ENCODE measurements at places on chromosomes 12 and 14.

- DNase-seq = no peak
Observed at GRCh38 chr12:123983822-123984485, 10.9 kb downstream of the ZNF664 start.

DNA sequence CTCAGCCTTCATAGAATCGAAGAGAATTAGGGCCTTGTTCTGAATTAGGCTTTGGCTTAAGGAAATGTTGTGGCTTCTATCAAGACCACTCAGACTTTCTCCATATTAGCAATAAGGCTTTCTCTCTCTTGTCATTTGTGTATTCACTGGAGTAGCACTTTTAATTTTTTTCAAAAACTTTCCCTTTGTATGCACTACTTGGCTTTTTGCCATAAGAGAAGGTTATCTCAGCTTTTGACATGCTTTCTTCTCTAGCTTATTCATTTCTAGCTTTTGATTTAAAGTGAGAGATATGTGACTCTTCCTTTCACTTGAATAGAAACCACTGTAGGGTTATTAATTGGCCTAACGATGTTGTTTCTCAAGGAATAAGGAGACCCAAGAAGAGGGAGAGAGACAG, 244.2 kb downstream of the GPHN start:
- no peak for DNase-seq

DNA sequence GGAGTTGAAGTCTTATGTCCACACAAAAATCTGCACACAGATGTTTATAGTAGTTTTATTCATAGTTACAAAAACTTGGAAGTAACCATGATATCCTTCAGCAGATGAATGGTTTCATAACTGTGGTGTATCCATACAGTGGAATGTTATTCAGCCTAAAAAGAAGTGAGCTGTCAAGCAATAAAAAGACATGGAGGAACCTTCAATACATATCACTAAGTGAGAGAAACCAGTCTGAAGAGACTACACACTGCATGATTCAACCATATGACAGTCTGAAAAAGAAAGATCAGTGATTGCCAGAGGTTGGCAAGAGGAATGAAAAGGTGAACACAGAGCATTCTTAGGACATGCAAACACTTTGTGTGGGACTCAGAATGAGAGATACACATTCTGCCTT, 18.6 kb upstream of the IFNG start:
- no peak for DNase-seq

DNA sequence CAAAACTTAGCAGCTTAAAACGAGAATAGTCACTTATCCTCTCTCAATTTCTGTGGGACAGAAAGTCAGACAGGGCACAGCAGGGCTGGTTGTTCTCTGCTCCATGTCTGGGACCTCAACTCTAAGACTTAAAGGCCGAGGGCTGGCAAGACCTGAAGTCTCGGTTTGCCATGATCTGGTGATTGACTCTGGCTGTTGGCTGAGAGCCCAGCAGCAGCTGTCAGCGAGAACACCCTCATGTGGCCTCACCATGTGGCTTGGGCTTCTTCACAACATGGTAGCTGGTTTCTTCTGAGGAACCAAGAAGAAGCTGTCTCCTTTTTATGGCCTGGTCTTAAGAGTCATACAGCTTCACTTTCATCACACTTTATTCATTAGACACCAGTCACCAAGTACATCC, 1.7 kb upstream of the VASH1 start:
- no peak for DNase-seq

DNA sequence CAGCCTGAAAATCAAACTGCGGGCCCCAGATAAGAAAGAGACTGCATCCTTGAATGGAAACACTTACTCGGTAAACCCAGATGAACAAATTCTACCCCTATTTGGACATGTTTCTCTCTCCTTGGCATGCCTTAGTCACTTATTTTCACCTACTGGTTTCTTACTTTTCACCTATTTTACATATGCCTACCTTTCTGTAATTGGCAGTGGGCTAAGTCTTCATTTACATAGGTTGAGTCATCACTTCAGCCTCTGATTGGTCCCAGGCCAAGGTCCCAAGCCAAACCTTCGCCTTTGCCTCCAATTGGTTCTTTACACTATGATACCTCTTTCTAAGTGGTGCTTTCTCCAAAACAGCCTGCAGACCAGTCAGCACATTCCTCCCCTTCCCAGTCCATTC, 111.3 kb downstream of the DYRK2 start:
- DNase-seq = no peak

DNA sequence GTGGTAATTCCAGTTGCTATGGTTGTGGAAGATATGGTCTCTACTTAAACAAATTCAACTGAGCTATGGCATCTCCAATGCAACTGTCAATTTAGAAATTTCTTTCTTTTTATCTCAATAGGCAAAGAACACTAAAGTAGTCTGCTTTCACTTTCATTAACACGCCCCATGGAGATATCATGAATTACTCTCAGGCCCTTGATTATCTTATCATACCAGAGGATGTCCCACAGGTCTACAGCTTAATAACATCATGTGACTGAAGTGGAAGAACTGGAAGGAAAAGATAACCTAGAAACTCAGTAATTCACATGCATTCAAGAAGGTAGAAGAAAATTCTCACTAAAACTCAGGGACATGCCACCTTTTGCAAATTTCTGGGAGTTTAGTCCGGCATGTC, 114.3 kb downstream of the FLRT2 start:
- DNase-seq = no peak

DNA sequence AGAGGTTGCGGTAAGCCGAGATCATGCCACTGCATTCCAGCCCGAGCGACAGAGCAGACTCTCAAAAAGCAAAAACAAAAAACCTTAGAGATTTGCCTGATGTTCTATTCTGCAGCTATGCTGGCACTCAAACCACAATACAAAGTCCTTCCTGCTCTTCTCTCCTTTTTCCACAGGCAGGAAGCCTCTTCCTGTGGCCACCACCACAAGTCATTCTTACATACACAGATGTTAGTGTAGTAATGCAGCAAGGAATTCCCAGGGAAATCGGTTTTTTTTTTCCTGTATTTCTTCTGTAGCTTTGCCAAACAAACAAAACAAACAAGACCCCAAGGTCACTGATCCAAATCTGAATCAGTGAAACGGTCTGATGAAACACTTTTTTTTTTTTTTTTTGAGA, 104.3 kb downstream of the FIGNL2 start:
- DNase-seq = no peak

DNA sequence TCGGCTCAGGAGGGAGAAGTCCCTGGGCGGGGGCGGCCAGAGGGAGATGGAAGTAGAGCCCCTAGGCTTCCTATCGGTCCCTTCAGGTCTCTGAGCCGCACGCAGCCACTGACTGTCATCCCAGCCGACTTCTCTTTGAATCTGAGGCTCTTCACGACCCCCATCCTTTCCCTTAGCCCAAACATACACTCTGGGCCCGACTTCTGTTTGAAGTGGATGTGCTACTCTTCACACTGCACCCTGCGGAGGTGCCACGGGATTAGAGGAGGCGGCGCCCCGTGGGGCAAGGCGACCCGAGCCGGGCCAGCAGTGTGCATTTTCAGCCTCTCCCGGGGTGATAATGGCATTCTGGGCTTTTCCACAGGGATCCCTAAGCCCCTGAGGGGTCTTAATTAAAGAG, 6.0 kb upstream of the DACT1 start:
- no peak for DNase-seq

DNA sequence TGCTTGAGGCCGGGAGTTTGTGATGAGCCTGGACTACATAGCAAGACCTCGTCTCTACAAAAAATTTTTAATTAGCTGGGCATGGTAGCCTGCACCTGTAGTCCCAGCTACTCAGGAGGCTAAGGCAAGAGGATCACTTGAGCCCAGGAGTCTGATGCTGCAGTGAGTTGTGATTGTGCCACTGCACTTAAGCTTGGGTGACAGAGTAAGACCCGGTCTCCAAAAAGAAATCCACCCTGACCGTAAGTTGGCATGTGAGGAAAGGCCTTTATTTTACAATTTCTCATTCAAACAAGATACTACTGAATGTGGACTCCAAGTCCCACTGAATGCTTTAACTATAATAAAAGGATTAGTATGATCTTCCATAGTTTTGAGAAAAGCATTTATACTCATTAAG, 27.3 kb downstream of the PSMA6 start:
- DNase-seq = no peak

GRCh38 chr12:7835766-7836165, 36.9 kb downstream of the SLC2A14 start:
- no peak for DNase-seq

DNA sequence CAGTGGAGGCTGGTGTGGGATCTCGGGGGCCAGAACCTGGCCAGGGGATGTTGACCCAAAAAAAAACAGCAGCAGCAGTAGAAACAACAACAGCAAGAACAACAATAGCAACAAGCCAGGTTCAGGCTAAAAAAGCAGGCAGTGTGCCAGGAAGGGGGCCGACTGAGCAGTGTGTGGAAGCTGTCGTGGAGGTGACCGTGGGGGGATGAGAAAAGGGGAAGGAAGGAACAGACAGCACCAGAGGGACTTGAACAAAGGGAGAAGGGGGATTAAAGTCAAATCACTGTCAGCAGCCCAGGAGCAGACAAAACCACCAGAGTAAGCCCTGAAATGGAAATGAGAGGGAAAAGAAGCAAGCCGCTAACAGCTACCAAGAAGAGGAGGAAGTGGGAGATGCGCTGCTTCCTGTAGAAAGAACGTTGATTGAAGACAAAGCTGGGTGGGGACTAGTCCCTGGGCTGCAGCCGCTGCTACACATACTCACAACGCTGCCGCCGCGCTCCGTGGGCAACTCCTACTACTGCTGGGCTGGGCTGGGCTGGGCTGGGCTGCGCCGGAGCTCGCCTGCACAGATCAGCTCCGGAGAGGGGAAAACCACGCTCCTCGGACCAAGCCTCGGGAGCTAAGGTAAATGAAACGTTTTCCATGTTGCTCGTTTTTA, at the start of gene GNG2:
Gene GNG2 (plus strand): TSS at position 449 of the 661 bp plus-strand sequence. CDS start 90,067 bp downstream, outside the sequence.
- DNase-seq = peak; percentile 49

- DNase-seq = no peak
Observed at GRCh38 chr14:80996049-80996901, 40.9 kb downstream of the TSHR start.

DNA sequence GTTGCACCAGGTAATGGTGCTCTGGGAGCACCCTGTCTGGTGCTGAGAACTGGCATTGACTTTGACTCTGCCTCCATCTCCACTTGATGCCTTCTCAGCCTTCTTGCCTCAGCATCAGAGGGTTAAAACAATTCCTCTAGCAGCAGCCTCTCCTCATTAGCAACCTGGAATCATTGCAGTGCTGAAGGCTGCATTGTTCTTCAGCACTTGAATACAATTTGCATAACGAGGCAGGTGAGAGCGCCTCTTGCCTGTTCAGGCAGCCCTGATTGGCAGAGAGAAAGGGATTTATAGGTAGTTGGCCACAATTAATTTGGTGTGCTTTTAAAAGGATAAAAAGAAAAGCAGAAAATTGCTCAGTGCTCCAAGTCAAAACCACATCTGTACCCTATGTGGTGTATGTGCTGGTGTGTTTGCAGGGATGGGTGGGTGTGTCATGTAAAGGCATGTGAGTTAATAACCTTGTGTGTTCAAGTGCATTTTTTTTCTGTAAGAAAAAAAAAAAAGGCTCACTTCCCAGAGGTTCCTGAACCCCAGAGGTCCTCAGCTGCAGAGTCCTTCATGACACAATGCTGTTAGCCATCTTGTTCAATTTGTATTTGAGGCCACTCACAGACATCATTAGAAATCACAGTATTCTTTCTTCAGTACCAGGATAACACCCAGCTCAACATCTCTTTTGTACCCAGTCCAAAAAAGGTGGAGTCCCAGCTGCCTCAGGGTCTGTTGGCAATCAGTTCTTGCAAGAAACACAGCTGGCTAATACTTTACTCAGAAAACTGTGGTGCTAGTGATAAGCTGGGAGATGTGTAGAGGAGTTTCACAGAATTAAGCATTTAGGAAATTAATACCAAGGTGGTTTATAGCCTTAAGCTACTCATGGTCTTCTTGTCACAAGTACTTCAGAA, 385.6 kb downstream of the GRIN2B start:
- DNase-seq = no peak

DNA sequence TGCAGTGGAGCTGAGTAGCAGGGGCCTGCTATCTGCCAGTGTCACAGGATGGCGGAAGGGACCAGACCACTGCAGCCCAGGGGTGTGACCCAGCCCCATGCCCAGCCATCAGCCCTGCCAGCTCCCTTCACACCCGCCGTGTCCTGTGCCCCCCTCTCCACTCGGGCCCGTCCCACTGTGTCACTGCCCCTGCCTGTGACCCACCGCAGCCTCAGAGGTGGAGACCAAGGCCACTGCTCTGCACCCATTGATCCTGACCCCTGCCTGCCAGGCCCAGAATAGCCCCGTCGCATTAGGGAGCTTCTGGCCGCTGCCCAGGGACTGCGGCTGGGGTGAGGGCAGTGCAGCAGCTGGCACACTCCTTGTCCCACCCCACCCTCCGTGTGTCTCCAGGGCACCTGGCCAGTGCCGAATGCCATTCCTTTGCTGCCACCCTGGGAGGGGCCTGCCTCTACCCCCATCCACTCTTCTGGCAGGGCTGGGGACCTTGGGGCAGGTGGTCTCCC, 2.1 kb upstream of the CRIP2 start:
- DNase-seq = no peak

GRCh38 chr12:92030618-92031017, 115.0 kb downstream of the BTG1 start:
- DNase-seq = no peak

DNA sequence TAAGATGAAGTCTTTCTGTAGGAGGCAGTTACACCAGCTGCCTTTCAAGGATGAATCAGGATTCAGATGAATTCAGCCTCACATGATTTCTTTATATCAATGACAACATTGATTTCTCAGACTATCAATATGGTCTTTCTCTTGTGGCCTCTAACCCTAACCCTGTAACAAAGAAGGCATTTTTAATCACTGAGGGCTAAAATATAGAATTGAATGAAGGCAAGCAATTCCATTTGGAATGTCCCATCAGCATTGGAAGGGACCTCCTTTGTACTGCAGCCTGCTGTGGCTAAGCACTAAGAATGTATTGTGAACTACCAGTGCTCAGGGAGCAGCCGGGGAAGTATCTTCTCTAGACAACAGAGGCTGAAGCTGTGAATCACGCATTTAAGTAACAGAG, 90.6 kb upstream of the FRMD6 start:
- DNase-seq = no peak

DNA sequence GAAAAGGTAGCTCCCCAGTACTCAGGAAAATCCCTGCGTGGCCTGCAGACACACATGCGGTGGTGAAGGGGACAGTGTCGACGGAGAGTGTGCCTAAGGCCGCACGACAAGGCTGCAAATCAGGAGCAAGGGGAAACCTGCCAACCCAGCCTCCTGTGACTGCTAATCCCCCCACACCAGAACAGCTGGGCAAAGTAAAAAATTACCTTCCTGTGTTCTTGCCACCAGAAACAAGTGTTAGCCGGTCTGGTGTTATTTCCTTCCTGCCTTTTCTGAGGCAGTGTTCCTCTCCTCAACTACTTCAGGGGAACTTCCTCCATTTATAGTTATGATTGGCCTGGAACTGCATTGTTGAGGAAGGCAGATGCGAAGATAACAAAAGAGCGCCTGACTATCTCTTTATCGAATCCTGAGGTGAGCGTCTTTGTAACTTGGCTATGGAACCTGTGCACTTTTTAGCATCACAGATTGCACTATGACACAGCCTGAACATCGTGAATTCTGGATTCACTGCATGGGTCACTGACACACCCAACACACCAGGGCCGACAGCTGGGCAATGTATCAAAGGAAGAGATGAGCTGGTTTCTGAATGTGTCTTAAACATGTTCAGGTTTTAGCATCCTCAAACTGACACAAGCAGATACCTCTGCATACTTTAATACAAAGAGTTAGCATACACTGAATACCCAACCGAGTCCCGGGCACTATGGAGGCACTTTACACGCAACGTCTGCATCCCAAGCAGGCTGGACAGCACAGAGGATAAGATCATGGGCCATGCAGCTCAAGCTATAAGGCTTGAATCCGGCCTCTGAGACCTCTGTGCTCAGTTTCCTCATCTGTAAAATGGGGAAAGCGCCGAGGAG, 28.9 kb downstream of the SLC15A4 start:
- DNase-seq = no peak
